ENCODE measurements at places on chromosomes 2 and 18.

GRCh38 chr18:22872900-22873537 lies 60.1 kb upstream of the RBBP8 start:
- DNase-seq: peak; percentile 23

GRCh38 chr2:206974551-206974950 lies 35.2 kb downstream of the CPO start:
- DNase-seq: no peak

DNA sequence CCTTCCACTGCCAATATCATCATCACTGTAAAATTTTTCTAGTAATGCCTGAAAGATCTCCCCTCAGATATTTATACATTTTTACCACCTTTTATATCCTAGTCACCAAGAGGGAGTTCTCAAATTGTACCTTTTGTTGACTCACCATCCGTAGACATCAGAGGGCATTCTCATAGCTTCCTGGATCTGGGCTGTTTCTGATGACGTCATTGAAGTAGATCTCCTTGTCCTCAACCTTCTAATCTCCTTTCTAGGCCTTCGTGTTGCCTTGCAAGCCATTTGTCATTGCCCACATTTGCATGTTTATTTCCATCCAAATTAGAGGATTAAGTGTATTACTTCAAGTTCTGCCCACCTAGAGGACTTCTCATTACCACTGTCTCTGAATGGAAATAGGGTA lies 193.4 kb upstream of the NRXN1 start:
- no peak for DNase-seq

GRCh38 chr2:111659361-111660333 lies 224.3 kb downstream of the ANAPC1 start:
- DNase-seq: no peak

DNA sequence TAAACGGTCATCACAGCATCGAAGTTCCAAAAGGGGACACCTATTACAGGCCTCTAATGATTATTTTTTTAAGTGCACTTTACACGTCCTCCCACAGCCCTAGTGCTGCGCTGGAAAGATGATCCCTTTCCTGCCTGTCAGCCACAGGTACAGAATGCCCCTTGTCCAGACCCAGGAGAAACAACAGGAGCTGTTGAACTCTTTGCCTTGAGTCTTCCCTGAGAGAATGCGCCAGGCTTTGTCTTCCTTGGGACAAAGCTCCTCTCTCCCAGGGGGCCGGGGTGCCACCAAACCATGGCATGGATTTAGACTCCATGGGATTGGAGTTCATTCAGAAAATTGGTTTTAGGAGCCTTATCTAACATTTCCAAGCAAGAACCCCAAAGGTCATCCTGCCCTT lies 319.0 kb upstream of the SOX11 start:
- DNase-seq: no peak

- DNase-seq: no peak
Observed at GRCh38 chr18:7940971-7941370, 373.9 kb downstream of the PTPRM start.

- no peak for DNase-seq
Observed at GRCh38 chr2:35356332-35356731, 999.2 kb upstream of the CRIM1 start.

GRCh38 chr2:86193901-86194567 lies 1.2 kb downstream of the IMMT start:
- DNase-seq: no peak

DNA sequence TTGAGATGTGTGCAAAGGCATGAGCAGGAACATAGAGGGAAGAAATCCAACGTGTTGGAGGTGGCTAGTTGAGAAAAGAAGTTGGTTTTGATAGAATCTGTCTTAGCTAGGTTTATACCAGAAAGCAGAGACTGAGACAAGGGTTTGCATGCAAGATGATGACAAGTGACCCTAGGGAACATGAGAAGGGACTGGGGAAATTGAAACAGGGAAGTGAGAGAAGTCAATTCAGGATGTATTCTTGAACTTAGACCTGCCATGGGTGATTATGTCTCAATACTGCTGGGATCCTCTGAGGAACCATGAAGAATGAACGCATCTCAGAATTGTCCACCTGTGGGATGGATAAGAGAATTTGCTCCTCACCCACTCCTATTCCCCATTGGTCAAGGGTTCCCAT lies 20.5 kb downstream of the IL36A start:
- DNase-seq: no peak

DNA sequence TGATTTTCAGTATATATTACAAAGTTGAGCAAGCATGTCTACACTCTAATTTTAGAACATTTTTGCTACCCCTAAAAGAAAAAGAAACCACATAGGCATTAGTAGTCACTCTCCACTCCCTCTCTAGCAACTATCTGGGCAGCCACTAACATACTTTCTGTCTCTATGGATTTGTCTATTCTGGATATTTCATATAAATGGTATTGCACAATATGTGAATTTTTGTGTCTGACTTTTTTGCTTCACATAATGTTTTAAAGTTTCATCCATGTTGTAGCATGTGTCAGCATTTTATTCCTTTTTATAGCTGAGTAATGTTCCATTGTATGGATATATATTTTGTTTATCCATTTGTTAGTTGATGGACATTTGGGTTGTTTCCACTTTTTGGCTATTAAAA lies 232.5 kb upstream of the CTAGE1 start:
- no peak for DNase-seq

DNA sequence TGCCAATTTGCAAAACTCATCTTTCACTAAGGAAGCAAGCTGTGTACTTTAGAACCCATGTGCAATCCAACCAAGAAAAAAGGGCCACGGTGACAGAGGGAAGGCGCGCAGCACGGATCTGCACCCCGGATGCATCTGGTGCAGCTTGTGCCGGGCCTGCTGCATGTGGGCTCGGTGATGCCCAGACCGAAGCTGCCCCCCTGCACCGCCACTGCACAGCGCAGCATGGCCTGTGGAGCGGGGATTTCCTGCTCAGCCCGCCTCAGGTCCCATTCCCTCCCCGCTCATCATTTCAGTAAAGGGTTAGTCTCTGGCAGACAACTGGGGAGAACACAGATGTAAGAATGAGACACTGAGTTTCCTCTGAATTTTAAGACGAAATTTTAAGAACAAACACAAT lies 43.0 kb downstream of the MC2R start:
- DNase-seq: no peak

GRCh38 chr2:223386189-223386588 lies 216.0 kb downstream of the SCG2 start:
- no peak for DNase-seq

- no peak for DNase-seq
Observed at GRCh38 chr2:219527076-219527394, 12.8 kb downstream of the ASIC4 start.

DNA sequence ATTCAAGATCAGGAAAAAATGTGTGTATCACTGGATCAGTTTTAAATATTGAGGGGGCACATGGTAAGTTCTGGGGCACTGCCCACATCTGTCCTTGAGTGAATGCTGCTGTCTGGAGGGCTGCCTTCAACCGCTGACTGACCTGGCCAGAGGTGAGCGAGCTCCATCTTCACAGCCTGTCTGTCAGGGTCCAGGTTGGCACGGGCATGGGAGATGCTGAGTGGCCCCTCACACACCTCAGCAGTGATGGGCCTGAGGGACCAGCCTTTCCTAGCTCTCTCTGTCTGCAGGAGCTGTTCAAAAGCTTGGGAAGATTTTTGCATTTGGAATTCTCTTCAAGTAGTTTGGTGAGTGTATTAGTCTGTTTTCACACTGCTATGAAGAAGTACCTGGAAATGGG lies 114.8 kb upstream of the ALKAL2 start:
- DNase-seq: no peak

- DNase-seq: no peak
Observed at GRCh38 chr18:49708662-49709346, 104.5 kb downstream of the ACAA2 start.

DNA sequence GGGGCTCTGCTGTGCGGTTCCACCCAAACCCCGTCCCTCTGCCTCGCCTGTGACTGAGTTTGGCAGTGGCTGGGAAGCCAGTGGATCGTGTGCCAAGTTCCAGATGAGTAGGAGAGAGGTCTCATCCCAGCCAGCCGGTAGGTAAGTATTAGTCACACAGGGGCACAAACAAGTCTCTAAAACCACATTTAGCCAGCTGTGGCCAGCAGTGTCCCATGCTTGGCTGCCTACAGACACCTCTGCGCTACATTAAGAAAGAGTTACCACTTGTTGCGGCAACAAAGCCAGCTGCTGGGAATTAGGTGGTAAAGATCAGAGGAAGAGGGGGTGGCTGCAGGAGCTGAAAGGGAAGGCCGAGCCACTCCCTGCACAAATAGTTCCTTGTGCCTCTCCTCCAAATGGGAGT lies 81.2 kb downstream of the GATA6 start:
- DNase-seq: no peak

- DNase-seq: no peak
Observed at GRCh38 chr2:47003641-47004427, 88.2 kb upstream of the MCFD2 start.
